Left lung (tissue), 14 donors: ENCODE measurements at places on chromosomes 16 and 17.

GRCh38 chr16:72437891-72438290, 265.9 kb upstream of the PMFBP1 start:
- no peak for DNase-seq

DNA sequence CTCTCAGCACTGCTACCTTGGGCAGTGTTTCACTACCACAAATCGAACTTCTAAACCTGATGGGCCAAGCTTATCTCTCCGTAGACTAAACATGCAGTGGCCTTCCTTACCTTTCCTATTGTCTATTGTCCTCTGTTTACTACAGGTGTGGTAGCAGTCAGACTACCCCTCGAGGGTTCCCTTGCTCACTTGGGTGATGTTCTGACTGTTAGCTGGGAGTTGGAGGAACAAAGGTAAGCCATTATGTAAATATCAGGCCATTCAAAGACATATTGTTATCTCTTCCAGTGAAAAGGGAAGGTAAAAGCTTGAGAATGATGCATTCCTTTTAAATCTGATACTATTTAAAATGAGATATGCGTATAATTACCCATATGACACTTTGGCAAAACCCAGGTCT, 828.3 kb upstream of the EEF2KMT start:
- no peak for DNase-seq

GRCh38 chr16:5143761-5144620, 46.4 kb upstream of the EEF2KMT start:
- no peak for DNase-seq

DNA sequence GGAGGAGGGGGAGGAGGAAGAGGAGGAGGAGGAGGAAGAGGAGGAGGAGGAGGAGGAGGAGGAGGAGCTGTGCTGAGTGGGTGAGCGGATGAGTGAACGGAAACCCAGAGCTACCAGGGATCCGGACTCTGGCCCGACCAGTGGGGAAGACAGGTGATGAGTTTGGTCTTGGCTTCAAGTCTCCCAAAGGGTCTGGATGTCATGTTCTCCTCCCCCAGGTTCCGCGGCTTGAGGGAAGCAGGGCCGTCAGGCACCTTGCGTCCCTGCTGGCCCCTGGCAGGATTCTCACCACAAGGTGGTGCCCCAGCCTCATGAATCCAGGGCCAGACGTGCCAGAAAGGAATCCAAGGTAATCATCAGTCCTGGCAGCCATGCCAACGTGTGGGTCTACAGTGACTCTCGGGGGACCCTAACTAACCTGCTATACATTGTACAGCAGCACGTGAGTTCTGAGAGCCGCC, 13.5 kb upstream of the ABAT start:
- DNase-seq, result peak; percentile 49

GRCh38 chr16:2751577-2752034, 832 bp upstream of the SRRM2 start:
- no peak for DNase-seq

DNA sequence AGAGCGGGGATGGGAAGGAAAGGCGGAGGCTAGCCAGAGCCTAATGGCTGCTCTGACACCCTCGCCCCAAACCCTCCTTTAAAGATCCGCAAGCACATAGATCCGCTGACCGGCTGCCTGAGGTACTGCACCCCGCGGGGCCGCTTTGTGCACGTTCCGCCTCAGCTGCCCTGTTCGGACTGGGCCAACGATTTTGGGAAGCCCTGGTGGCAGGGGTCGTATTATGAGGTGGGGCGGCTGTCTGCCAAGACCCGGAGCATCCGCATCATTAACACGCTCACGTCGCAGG, 663 bp downstream of the CYB5D1 start:
- no peak for DNase-seq

GRCh38 chr17:58870747-58871146, 115.1 kb downstream of the PPM1E start:
- no peak for DNase-seq

GRCh38 chr17:75845058-75845711, 981 bp upstream of the UNC13D start:
- DNase-seq, result peak; percentile 78

GRCh38 chr16:10756574-10756973, 12.9 kb downstream of the NUBP1 start:
- no peak for DNase-seq

DNA sequence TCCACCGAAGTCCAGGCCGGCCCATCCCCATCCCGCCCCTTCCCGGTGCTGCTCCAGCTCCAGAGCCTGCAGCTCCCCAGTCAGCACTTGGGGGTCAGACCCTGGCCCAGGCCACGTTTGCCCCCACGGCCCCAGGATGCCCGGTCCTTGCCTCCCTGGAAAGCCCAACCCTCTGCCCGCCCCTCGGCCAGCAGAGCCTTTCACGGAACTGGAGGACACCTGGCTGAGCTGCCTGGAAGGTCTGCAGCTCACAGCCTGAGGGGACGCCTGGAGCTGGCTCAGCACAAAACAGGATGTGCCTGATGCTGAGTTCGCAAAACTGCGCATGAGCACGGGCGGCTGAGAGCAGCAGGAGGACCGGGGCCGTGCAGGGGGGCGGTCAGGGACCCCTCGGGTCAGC, 29.7 kb upstream of the SSTR5 start:
- DNase-seq, result no peak

- DNase-seq, result no peak
Observed at GRCh38 chr16:80743772-80744171, 60.6 kb downstream of the CDYL2 start.

DNA sequence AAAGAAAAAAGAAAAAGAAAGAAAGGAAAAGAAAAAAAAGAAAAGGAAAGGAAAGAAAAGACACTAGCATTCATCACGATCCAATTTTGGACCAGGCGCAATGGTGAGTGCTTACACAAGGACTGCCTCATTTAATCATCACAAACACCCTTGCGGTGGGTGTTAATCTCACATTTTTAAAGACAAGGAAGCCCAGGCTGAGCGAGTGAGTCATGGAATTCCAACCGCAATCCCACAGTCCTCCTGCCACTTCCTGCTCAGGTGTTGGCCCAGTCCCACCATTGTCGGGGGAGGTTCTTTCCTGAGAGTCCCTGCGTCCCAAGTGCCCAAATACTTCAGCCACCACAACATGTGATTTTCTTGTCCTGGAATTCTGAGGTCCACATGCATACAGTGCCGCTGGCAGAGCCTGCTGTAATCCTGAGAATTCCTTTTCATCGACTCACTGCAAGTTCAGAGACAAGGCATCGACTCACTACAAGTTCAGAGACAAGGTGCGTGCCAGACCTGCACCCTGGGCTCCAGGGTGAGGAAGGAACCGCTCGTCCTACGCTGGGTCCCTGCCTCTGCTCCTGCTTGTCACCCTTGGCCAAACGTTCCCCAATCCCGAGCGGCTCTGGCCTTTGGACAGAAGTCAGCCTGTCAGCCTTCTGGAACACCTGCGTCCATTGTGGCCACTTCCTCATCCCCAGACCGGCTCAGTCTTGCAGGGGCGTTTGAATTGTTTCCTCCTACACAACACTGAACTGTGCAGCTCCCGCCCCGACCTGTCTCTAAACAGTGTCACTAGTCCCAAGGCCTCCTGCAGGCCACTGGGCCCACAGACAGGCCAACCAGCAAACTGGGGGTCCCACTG, 5.8 kb downstream of the ZG16B start:
- peak; percentile 57 for DNase-seq

DNA sequence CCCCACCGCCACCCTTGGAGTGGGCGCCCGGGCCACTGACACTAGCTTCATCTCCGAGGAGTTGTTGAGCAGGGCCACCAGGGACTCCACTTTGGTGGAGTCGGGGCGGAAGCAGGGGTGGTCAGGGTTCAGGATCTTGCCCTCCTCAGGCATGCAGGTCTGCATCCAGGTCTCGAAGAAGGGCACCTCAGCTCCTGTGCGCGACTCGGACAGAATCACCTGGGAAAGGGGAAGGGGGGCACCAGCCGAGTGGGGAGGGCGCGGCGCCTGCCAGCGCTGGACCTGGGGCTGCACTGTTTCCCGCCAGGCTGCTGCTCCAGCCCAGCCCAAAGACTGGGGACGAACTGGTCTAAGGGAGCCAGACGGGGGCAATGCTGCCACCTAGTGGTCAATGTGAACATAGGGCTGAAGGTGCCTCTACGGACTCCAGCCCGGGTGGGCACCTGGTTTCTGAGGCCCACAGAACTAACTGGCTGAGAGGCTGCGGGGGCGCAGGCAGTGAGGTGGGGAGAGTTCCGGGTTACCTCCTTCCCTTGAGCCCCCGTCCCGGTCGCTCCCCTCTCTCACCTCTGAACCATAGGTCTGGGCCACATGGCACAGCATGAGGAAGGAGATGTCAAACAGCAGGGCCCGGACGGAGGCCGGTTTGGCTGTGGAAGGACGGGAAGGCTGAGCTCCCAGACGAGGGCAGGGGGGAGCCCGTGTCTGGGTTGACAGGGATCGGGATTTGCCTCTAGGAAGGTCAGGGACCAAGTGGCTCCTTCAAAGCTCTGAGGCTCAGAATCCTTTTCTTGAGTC, 11.8 kb downstream of the CSF3 start:
- DNase-seq, result peak; percentile 86

- DNase-seq, result no peak
Observed at GRCh38 chr16:54287131-54288029, 793 bp upstream of the IRX3 start.

DNA sequence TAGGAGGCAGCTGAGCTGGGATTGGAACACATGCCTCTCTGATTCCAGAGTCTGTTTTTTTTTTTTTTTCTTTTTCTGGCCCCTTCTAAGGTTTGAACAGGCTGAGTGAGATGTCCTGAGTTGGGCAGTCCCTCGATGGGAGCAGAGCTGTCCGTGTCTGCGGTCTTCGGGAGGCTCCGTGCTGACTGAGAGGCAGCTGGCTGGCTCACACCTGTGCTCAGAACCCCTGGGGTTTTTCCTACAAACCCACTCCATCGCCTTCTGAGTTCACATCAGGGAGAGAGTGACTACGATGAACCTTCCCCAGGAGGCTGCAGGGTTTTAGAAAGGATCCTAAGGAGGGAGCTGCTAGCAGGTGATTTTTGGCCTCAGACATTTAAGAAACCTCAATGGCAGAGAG, 92.5 kb downstream of the IRF8 start:
- no peak for DNase-seq

DNA sequence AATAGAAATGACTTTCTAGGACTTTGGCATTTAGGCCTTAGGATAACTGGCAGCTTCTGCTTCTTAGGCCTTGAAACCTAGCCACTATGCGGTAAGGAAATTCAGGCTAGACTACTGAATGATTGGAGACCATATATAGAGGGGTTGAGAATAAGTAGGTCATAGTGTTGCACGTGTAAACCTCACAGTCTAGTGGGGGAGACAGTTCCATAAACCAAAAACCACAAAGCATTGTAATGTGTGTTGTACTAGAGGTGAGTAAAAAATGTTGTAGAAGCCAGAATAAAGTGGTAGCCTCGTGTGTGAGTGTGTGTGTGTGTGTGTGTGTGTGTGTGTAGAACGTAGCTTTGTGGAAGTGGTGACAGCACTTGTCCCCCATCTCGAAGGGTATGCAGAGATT, 188.5 kb downstream of the MAP2K6 start:
- no peak for DNase-seq

GRCh38 chr17:14557480-14557879, 256.6 kb downstream of the HS3ST3B1 start:
- DNase-seq, result no peak

DNA sequence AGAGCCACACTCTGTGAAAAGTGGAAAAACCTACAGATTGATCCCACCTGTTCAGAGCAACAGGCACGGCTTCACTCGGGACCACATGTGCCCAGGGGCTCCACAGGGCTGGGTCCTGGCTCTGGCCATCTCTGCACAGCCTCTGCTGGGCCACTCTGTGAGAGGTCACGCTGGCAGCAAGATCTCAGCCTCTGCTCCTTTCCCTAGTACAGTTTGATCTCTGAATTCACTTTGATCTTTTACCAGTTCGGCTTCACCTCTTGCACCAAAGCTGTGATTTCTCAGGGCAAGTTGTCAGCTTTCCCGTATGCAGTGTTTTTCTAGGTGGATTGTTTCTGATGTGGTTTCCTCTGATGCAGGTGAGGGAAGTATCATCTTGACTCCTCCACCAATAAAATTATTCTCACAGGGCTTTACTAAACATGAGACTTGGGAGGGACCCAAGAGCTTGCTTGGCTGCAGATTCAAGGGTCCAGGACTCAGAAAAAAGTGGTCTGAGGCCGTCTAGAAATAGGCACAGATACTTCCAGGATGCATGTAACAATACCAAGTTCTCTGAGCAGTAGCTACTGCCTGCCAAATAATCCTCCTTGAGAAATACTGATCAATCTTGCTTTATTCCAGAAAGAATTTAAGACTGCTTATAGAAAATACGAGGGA, 24.0 kb upstream of the ALDH3A1 start:
- no peak for DNase-seq
